ENCODE measurements at places on chromosomes 5 and 9. TPM values are rescaled to one million over a fixed set of nuclear protein-coding genes. Genes with fewer than 3 reads are reported as not detected.

NSD1 gene
- 76.5 TPM for total RNA-seq

ZNF883 gene
- not detected for total RNA-seq

TLE4 gene
- 65.3 TPM for total RNA-seq

ANGPTL2 gene
- not detected for total RNA-seq

C5orf58 gene
- total RNA-seq, result not detected

FBP2 gene
- total RNA-seq, result not detected

GDA gene
- total RNA-seq, result not detected

SURF6 gene
- total RNA-seq, result 22.9 TPM

F12 gene
- 6.5 TPM for total RNA-seq

DPM2 gene
- total RNA-seq, result 34.4 TPM

PCDHGB1 gene
- 15.3 TPM for total RNA-seq

GABRA1 gene
- not detected for total RNA-seq

IFNA14 gene
- total RNA-seq, result not detected

SEMA4D gene
- 5.3 TPM for total RNA-seq

ANKRD18A gene
- total RNA-seq, result not detected

TEX10 gene
- 39.6 TPM for total RNA-seq

VDAC1 gene
- total RNA-seq, result 218 TPM

FBXL17 gene
- 26.9 TPM for total RNA-seq

TMEFF1 gene
- not detected for total RNA-seq

SPATA31D1 gene
- not detected for total RNA-seq

BTNL3 gene
- not detected for total RNA-seq

All from Karpas-422 (cell line).